ENCODE measurements at places on chromosomes 2 and 18.

- DNase-seq: no peak
Measured at GRCh38 chr2:168723275-168723899, 79.0 kb upstream of the NOSTRIN start.

DNA sequence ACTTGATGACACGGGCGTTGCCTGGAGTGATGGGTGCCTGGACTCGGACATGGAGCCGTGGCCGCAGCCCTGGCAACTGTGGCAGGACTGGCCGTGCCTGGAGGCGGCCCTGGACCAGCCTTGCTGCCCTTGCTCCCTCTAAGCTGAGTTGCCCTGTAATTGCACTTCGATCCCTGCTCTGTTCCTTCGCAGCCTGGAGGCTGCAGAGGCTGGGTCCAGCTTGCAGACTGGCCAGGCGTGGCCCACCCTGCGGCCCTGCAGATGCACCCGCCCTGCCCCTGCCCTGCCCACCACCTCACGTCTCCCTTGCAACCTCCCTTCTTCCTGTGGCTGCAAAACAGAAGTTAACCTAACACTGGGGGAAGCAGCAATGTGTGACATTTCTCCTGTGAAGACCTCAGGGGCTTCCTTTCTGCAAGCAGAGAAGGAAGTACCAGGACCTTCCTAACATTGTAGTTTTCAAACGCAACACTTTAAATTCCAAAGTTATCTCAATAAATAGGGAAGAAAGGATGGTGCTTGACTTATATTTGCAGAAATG is 174.6 kb upstream of the TPO start:
- DNase-seq: no peak

GRCh38 chr18:55252901-55253300 is 293.6 kb upstream of the CCDC68 start:
- no peak for DNase-seq

GRCh38 chr2:232447638-232448303 is 8.2 kb upstream of the ALPI start:
- DNase-seq: no peak

GRCh38 chr2:26477911-26478253 is at the start of gene OTOF:
OTOF (minus strand) TSS chr2:26478124.
- peak; percentile 41 for DNase-seq

GRCh38 chr2:207241198-207241597 is 75.5 kb upstream of the KLF7 start:
- no peak for DNase-seq

DNA sequence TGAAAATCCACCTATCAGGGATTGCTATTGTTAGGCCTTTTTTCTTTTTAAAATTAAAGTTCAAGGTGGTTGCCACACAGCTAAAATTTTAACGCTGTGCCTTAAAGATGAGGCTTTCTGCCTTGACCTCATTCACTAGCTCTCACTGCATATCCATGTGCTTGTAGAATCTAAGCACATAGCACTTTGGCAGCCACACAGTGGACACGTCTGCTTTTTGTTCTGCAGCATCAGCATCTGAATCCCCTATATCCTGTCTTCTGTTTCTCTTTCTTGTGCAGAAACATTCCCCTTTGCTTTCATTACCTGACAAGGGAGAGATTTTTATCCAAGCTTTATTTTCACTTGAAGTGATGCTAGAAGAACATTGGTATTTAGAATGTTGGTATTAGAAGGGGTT is 38.1 kb downstream of the RALB start:
- DNase-seq: no peak

- DNase-seq: no peak
Measured at GRCh38 chr2:25251071-25251421, 82.7 kb upstream of the POMC start.

DNA sequence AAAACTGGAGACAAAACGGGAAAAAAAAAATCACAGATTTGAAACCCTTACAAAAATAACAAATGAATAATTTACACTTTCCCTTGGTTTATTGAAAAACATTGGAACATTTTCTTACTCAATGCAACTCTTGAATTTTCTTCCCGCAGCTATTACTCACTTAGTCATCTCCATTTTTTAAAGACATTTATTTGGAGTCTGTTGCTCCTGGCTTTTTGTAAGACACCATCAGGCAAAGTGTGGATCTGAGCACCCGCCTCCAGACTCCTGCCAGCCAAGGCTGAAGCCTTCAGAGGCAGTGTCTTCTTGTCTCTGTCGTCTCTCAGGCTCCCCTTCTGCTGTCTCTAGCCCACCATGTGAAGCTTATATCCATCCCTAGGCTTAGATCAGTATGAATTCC is 46.2 kb downstream of the TRIB2 start:
- DNase-seq: no peak

GRCh38 chr2:198953328-198953727 is 504.4 kb downstream of the SATB2 start:
- no peak for DNase-seq

DNA sequence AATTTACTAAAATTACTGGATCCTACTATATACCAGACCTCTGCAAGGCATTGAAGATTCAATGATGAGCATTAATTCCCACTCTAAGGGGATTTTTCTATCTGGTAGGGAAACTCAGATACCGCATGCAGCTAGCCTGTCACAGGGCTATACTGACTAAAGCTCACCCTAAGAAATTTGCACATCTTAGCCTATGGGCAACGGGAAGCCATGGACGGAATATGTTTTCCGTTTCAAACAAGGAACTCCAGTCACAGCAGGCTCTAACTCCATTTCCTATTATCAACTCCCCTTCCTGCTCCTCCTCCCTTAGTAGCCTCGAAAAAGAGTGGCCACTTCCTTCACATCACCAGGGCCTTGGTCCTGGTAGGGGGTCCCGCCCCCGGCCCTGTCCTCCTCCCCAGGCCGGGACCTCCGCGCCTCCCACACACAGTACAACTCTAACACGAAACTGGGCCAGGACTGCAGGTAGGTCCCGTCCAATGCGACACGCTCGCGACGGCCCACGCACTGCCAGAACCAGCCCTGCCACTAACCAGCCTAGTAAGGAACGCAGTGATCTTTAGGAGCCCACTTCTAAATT is 659 bp upstream of the COX5B start:
- DNase-seq: no peak

DNA sequence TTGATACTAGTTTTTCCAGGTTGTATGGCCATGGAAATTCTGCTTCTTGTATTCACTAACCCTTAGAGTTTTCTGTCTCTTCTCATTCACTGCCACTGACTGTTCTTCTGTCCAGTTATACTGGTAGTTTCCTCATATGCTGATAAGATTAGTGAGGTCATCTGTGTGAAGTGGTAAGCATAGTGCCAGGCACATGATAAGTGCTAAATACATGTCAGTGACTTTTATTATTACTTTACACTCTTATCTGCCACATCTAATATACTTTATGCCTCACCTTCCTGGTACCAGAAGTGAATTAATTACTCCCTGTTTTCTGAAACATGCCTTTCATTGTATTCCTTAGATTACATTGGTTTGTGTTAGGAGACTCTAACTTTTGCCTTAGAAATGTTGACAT is 91.3 kb downstream of the NBEAL1 start:
- DNase-seq: no peak

DNA sequence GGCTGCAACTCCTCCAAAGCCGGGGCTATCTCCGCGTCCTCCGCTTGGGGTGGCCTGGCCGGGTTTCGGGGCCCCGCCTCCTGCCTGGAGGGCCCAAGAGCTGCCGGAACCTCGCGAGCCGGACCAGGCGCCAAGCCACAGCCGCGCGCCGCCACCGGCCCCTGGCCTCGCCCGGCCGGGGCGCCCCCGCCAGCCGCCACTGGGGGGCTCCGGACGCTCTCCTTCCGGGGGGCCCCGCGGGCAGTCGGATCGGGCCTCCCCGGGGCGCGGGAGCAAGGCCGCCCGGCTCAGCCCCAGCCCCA is 17.4 kb upstream of the HAAO start:
- peak; percentile 75 for DNase-seq

GRCh38 chr2:85668857-85669142 is 801 bp upstream of the SFTPB start:
- DNase-seq: no peak

DNA sequence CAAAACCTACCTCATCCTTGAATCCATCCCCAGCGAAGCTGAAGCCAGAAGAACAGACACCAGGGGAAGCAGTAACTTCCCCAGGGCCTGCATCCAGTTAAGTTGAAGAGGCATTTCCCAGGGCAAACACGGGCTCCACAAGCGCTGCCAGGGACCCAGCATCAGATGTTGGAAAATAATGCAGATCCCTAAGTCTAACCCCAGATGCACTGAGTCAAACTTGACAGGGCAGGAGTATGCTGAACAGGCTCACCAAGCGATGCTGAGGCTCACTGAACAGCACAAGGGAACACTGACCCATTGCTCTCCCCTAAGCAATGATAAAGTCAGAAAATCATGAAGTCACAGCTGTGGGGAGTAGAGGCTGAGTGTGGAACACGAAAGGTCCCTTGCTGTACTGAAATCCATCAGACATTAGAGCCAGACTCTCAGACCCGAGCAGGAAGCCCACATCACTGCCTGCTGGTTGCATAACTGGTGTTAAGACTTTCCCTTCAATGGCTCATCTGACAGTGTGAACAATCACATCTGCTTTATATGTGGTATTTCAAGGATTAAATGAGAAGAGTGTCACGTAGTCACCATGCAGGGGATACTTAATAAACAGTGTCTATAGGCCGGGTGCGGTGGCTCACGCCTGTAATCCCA is 36.2 kb downstream of the TNS1 start:
- DNase-seq: no peak

GRCh38 chr2:126775300-126775985 is 119.5 kb downstream of the GYPC start:
- no peak for DNase-seq

- DNase-seq: no peak
Measured at GRCh38 chr18:64380117-64380516, 231.2 kb upstream of the LINC00305 start.

GRCh38 chr2:29053670-29054400 is 20.5 kb downstream of the PCARE start:
- no peak for DNase-seq

- peak; percentile 39 for DNase-seq
Measured at GRCh38 chr18:70421471-70422390, 132.9 kb downstream of the SOCS6 start.

GRCh38 chr18:23258566-23259469 is 123.5 kb downstream of the CABLES1 start:
- peak; percentile 16 for DNase-seq

DNA sequence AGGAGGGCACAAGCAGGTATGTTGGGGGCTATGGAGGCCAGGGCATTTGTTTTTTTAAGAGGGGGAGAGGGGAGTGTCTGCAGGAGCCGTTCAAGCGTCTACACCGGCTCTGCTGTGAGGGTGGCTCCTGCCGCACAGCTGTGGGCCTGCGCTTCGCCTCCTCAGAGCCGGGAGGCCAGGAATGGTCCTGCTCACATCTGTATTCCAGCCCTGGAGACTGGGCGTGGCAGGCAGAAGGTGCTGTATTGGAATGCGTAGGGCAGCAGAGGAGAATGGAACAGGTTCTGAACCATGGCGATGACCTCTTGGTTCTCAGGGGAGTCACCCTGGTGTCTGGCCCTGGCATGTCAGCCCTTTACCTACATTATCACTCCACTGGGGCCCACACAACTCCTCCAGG is 26.8 kb upstream of the INHBB start:
- no peak for DNase-seq

GRCh38 chr2:111049792-111050640 is 70.7 kb upstream of the BCL2L11 start:
- DNase-seq: no peak

- peak; percentile 19 for DNase-seq
Measured at GRCh38 chr2:109135359-109136197, 6.6 kb downstream of the SH3RF3 start.

DNA sequence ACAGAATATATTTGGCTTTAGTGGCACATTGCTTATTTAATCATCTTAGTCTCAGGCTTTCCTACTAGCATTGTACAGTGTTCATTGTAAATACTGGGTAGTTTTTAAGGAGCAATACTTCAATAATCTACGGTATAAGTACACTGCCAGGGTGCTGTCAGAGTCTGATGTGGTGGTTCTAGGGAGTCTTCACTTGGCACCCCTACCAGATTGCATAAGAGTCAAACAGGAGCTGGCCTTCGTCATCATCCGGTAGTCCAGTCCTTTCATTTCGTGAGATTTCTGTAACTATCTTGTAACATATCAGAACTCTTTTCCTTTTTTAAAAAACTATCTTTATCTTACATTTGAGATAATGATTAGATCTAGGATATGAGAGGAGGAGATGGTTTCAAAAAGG is 91.1 kb downstream of the ZNF532 start:
- DNase-seq: peak; percentile 59

DNA sequence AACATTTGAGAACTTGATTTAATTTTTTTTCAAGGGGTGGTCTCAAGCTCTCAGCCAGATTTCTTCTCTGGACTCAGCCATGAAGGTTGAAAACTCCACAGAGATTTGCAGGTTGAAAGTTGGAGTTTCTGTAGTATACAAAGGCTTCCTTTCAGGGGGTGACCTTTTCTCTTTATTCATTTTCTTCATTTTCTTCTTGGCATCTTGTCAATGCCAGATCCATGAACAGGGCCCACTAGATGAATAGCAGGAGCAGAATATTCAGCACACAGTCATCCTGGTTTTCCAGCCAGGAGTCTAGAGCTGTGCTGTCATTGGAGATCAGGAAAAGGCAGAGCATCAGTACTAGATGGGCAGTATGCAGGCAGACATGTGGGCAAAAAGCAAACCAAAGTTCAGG is 62.0 kb downstream of the INSIG2 start:
- DNase-seq: no peak

- no peak for DNase-seq
Measured at GRCh38 chr2:171309455-171310286, 124.1 kb downstream of the METTL8 start.

GRCh38 chr2:234444242-234444730 is 52.6 kb downstream of the ARL4C start:
- no peak for DNase-seq

- peak; percentile 36 for DNase-seq
Measured at GRCh38 chr2:112483042-112483473, 1.1 kb downstream of the TTL start.

GRCh38 chr18:13485604-13486003 is 240.8 kb downstream of the FAM210A start:
- no peak for DNase-seq

DNA sequence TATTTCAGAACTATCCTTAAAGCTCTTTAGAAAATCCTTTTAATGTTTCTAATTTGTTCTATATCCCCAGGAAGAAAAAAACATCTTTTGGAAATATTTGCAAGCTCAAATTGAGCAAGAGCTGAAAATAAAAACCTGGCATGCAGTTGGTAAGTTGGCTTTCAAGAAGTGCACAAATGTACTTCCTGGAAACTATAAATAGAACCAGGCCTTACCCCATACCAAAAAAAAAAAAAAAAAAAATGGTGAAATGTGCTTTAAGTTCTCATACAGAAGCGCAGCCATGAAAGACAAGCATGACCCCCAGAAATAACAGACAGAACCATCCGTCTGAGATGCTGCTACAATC is 178.5 kb downstream of the HDAC4 start:
- no peak for DNase-seq

DNA sequence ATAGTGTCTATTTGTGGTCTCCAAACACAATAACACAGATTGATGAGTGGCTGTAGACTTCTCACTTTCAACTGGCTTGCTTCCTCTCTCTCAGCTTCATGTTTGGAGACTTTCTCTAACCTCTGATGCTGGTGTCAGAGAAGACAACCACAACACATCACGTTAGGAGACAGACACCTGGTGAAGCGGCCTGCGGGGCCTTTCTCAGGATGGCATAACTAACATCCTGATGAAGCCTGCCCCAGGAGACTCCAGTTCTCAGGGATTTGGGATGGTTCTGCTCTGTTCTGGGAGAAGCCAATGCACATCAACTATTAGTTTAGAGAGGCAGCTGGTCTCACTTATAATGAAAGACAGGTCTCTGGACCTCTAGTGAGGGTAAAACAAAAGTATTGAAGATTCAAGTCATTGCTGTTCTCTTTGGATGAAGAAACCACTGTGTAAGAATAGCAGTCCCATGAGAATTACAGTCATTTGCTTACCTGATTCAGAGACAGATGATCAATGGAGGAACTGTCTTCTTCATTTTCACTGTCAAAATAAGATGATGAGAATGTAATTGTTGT is 2.0 kb downstream of the IL1A start:
- no peak for DNase-seq
